ENCODE measurements at places on chromosomes 5 and 9.
A peak's percentile ranks its signal among the peaks of the same experiment; 100 is the strongest.

GRCh38 chr9:33450621-33451146, 3.3 kb upstream of the AQP3 start:
- DNase-seq, result no peak

- DNase-seq, result no peak
These were observed 82.8 kb downstream of the INSYN2B start for GRCh38 chr5:169897481-169897880.

DNA sequence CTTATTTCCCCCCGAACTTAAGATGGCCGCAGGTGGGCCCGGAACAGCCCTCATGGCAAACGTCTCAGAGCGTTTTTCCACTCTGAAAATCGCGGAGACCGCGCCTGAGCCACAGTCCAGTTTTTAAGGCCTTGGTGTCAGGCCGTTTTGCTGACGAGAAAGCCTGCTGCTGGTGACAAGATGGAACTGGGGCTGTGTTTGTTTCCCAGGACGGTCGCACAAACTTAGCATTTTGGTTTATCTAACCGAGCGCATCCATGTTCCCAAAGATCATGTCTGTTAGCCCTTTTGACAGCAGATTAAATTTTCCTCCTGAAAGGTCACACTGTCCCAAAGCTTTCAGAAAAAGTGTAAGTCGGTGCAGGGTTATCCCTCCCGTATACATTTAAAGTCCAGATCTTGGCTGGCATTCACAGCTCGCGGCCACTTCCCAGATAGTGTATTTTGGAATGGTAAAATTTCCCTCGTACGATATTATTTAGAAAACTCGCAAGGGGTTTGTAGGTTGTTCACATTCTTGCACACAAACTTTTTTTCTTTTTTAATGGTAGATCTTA, 812 bp downstream of the SREK1 start:
- no peak for DNase-seq

DNA sequence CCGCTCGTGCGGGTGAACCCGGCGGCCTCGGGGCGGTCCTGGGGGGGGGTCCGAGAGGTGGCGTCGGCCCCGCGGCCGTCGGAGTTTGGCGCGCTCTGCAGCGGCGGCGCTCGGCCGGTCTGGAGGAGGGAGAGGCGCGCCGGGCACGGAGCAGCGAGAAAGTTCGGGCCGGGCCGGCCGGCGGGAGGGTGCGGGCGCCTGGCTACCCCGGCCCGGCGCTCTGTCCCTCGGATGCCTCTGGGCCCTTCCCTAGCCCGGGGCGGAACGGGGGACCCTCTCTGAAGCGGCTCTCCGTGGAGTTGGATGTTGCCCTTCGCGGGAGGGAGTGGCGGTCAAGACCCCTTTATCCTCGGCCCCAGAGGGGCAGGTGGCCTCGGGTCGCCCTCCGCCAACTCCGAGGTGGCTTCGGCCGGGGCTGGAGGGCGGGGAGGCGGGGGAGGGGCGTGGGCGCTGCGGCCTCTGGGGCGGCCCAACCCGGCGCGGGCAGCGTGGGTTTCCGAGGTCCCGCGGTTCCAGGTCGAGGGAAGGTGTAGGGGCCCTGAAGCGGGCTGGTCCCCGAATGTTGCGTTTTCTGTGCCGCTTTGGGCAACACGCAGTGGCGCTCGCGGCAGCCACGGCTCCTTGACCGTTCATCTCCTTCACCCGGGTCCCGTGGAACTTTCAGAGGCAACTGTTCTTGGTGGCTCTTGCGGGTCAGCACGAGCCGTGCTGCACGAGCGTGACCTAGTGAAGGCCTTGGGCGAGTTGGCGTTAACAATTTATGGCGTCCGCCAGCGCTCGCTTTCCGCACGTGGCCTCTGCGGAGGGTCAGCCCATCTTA, 290.5 kb downstream of the DOCK8 start:
- no peak for DNase-seq

- DNase-seq, result no peak
These were observed 671 bp downstream of the DUSP1 start for GRCh38 chr5:172770374-172770674.

DNA sequence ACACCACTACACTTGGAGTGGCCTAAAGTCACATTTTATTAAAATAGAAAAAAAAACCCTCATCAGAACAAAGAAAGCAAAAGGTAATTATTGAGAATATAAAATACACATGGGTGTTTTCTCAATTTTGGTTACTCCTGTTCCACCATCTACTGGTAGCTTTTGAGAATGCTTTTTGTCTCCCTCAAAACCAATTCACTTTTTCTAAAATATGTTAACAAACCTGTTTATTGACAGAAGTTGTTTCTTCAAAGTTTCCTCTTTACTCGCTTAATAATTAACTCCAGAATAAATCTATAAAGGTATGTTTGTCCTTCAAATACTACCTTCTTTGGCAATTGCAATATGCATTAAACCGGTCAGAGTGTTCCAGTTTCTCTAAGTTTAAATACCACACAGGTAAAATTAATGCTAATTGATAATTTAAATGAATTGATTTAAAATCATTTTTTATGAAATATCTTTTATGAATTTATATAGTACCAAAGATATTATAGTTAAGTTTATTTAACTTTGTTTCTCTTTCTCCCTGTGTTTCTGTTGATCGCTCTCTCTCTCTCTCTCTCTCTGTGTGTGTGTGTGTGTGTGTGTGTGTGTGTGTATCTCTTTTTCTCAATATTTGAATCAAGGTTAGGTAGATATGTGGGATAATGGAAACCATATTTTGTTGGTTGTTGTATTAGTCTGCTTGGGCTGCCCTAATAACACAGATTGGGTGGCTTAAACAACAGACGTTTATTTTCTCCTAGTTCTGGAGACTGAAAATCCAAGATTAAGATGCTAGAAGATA, 487.4 kb downstream of the PRDM9 start:
- DNase-seq, result no peak

DNA sequence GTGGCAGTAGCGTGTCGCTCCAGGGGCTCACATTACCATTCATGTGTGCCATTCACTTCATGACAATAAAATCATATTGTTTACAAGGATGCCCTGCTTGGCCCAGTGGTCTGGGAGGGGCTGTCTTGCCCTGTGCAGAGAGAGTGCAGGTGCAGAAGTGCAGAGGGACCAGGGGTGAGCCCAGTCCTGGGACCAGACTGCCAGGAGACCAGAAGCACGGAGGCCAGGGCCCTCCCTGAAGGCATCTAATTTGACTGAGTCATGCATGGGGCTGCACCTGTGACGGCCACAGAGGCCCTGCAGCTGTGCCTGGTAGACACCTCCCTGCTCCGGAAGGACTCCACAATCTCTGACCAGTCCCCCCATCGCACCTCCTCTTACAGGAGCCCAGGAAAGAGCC, 164.4 kb upstream of the FOXD4L5 start:
- DNase-seq, result no peak

- DNase-seq, result peak; percentile 10
These were observed 372.6 kb downstream of the KDM4C start for GRCh38 chr9:7130266-7130820.

All from fibroblast of skin of right biceps (primary cell).